ENCODE measurements at places on chromosomes 5 and 9.

DNA sequence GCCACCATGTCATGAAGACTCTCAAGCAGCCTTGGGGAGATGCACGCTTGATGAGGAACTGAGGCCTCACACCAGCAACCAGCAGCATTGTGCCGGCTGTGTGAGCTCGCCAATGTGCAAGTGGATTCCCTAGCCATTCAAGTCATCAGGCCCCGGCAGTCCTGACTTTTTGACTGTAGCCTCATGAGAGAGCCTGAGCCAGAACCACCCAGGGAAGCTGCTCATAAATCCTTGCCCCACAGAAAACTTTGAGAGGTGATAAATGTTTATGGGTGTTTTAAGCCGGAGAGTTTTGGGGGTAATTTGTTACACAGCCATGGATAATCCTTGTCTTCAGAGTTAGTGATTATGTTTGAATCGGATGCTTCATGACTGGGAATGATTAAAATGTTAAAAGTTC is 44.7 kb downstream of the FAM240B start:
- DNase-seq, result no peak

DNA sequence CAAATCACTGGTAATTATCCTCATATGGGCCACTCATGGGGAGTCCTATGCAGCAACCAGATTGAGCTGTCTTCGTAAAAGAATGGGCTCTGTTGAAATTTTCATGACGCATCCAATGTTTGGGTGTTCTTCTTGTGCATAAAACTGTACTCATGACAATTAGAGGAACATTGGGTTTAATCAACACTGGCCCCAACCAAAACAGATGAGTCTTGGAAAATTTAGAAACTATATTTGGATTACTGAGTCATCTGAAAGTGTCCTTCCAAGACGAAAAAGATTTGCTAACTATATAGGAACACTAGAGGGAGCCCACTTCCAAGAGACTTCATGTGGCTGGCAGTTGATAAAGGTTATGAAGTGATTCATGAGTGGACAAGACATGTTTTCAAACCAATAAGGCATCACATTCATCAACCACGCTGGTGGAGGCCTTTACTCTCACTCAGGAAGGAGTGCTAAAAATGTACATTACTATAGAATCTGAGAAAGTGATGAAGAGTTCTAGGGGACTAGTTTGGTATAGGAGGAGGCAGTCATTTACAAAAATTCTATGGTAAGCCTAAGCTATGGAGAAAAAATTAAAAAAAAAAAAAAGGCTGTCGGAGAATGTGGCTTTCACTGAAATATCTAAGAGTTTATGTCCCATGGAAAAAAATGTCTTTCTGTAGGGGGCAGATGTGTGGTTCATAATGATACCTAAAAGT is 313.5 kb downstream of the PRDM9 start:
- no peak for DNase-seq

- no peak for DNase-seq
These were observed 357.8 kb downstream of the NFIB start for GRCh38 chr9:13956107-13956506.

GRCh38 chr5:106523852-106524251 is 1146.9 kb downstream of the EFNA5 start:
- no peak for DNase-seq

GRCh38 chr5:180555168-180555921 is 36.0 kb downstream of the SCGB3A1 start:
- no peak for DNase-seq

DNA sequence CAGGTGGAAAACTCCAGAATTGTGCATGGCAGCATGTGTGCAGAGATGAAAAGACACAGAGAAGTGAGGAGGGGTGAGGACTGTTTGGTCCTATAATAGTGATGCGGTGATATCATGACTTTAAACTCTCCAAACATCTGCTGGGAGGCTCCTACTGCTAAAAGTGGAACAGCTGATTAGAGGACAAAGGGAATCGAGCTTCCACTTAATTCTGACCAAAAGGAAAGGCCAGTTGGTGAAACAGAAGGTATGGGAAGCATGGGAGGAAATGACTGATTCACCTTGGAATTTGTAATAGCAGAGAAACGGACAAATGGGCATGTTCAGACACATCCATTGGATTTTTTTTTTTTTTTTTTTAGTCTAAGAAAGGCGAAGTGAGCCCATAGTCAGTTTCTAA is 67.5 kb upstream of the MAMDC2 start:
- DNase-seq, result no peak

DNA sequence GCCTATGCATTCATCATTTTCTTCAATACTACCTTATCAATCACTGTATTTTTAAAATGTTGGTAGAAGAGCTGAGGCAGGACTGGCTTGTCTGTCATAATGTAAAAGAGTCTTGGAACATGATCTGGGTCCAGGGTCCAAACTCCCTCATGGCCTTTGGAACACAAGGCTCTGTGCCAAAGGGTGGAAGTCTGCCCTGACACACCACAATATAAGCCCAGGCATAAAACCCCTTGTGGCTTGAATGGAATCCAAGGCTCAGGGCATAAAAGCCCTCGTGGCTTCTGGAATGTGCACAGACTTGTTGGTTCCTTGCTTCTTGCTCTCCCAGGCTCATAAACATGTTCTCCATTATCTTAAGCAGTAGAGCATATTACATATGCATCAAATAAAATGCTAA is 48.0 kb downstream of the GABRB2 start:
- DNase-seq, result no peak

- no peak for DNase-seq
These were observed 97.8 kb upstream of the HAND1 start for GRCh38 chr5:154575546-154576428.

DNA sequence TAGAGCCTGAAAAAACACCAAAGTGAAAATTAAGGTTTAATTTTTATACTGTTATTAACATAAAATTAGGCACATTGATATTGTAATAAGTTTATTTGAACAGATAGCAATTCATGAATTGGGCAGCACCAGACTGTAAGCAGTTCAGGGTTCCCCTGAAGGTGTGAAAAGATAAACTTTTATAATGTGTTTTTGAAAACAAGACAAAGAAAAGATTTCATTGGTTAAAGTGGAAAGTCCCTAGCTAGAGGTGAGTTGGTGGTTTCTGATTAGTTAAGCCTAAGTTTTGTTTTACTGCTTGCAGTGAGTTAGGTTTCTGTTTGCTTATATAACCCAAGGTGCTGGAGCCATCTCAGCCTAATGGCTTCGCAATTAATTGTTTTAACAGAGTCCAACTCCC is 96.5 kb upstream of the RPS23 start:
- no peak for DNase-seq

DNA sequence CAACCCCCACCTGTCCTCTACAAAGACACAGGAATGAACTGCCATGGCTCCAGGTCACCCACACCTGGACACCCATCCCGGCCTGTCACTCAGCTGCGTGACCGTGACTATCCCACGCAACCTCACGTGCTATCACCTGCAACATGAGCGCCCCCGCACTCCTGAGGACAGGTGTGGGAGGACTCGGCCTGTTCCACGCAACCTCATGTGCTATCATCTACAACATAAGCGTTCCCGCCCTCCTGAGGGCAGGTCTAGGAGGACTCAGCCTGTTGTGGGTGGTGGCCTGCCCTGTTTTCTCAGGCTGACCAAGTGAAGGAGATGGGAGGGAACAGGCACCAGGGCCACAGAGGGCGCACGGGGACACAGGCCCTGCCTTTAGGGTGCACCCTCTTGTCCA is 4.1 kb downstream of the QSOX2 start:
- DNase-seq, result no peak

DNA sequence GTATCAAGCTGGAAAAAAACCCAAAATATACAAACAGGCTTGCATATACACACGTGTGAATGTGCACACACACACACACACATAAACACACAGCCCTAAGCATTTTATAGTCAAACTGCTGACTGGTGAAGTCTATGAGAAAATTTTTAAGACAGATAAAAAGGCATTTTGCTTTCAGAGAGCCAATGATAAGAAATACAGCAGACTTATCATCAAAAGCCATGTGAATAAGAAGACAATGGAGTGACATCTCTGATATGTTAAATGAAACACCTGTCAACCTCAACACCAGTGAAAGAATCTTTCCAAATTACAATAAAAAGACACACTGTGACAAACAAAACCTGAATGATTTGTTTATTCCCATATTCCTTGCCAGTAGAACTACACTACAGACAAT is 233.3 kb downstream of the CDH9 start:
- no peak for DNase-seq
